ENCODE measurements at places on chromosomes 2 and 18.

GRCh38 chr2:124147552-124147951 is 122.5 kb downstream of the CNTNAP5 start:
- no peak for DNase-seq

- DNase-seq = no peak
Observed at GRCh38 chr2:174607989-174608865, 10.6 kb upstream of the WIPF1 start.

DNA sequence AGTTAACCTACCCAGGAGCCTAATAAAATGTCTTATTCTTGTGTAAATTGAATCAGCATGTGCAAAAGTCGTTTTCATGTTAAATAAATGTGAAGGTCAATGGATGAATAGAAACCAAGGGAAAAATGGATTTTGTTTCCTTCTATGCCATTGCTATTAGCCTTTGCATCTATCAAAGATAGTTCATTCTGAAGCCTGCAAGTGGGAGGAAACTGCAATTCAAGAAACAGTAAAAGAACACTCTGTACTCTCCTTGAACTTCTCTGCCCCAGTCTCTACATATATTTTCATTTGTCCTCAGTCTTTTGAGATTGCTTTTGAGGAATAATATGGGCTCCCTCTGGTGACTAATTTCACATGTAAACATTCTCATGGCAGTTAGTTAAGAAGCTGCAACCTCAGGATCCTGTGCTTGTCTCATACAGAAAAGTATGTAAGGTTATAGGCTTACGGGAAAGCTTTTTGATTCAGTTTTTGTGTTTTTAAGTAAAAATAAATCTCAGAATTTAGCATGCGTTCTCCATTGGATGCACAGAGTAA is 1590.0 kb upstream of the LRRTM1 start:
- DNase-seq = no peak

GRCh38 chr18:23340661-23341060 is 112.4 kb upstream of the RIOK3 start:
- DNase-seq = no peak

DNA sequence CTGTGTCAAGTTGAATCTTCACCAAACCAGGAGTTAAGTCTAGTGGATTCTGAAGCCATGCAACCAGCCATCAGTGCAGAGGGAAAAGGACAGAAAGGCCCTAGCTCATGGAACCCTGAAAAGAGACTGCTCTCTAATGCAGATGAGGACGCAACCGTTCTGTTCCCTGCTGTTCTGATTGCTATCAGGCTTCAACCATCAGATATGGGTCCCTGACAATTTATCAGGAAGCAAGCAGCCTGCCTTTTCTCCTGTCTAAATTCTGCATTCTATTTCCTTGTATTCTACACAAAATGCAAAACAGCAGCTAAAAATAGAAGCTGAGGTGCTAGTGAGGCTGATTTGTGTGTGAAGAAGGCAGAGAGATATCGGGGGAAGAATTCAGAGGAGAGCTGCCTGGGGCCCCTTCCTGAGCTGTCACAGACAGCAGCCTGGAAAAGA is 68.4 kb upstream of the RTN4 start:
- DNase-seq = no peak

DNA sequence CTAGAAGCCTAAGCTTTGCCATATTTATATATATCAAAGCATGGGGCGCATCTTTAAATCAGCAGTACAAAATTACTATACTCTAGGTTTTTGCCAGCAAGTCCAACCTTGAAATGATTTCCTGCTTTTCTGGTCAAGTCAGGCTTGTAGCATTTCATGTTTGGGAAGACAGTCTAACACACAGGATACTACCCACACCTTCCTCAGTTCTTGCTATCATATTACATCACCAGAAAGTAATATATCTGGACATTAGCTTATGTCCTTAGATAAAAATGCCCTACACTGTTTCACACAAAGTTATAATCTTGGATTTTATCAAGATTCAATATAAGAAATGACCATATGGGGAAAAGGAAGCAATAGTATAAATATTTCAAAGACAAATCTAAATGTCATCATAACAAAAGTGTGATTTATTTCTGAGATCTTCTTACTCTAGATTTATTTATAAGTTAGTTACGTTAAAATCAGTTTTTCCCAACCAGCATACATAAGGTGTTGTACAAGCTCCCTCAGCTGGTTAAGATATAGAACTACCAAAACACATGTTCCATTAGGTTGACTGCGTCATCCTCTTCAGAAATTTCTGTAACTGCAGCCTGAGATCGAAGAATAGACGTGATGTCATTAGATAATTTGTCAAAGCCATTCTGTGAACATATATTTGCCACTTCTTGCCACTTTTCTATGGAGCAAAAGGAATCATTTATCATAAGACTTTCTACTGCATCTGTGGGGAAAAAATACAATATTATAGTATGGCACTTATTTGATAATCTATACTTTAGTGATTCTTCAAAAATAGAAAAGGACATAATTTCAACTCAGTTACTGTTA is 56.6 kb downstream of the CLHC1 start:
- no peak for DNase-seq

- no peak for DNase-seq
Observed at GRCh38 chr18:75164479-75164878, 44.5 kb downstream of the PTGR3 start.

- no peak for DNase-seq
Observed at GRCh38 chr2:17637131-17637906, 96.8 kb downstream of the VSNL1 start.

DNA sequence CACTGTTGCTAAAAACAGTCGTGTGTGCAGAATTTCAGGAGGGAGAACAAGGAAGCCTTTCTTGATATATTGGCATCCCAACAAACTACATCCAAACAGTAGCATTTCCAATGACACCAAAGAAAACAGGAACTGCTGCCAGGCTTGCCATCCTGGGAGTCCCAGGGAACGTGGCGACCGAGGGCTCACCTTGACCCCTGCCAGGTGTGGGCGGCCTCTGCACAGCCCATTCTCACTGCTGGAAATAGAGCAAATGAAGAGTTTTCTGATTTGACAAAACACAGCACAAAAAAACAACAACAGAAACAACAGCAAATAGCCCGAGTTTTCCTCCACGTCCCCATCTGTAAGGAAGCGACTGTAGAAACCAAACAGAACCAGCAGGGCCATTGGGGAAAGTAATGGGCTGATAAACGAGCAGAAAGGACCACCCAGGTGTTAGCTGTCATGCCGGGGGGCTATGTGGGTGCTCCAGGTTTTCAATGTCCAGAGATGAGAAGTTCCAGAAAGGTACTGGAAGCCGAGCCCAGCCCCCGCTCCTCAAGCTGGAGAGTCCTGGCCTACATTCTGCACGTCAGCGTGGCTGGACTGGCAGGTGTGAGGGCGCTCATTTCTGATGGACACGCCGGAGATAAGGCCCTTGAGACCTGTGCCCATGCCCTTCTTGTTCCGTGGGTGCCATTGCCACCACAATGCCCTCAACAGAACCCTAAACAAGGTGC is 80.8 kb downstream of the TWIST2 start:
- no peak for DNase-seq

DNA sequence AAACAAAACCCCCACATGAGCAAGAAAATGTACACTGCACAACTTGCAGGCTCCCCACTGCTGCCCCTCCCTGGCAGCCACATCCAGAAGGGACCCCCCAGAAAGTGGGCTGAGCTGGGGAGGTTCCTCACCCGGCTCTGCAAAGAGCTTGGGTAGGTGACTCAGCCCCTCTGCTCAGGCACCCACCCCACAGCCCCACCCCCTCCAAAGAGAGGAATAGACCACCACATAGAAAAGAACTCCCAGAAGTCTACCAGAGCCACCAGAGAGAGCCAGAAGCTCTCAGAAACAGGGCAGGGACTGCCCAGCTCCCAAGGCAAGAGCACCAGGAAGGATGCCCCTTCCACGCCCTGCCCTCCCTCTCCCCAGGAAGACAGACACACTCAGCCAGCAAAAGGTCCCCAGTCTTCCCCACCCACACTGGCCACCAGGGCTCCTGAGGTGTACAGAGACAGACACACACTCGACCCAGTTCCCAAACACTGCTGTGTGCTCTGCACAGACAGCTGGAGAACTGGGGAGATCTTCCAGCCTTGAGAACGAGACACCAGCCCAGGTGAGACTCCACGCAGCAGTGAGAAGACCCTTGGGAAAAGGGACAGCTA is 28.2 kb downstream of the BIN1 start:
- DNase-seq = no peak

DNA sequence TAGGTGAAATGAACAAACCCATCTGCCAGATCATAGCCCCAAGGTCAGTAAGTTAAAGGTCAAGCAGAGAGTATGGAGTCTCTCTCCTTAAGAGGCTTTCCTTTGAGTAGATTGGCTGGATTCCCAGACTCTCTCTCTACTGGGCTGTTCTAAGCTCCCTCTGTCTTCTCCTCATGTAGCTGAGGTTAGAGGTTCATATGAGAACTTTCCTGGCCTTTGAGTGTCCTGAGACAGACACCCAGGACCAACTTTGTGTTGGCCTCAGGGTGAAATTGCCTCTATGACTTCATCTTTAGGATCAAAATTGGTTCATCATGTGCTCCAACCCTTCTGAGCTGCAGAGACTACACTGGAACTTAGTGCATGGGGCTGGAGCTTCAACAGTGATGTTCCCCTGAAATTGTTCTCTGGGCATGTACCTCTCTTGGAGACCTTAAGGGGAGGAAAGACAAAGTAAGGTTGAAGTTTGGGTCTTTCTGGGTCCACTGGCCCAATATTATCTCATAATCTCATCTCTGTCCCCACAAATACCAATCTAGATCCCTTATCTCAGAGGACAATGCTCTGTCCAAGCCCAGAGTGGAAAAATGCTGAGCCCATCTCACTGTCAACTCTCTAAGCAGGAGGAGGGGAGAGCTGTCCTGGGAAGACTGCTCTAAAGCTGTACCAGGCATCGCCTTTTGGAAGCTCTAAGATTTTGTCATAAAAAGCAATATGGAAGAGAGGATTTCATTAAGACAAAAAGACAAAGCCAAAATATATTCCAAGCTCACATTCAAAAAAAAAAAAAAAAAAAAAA is 177.3 kb upstream of the ARL4C start:
- no peak for DNase-seq

- DNase-seq = no peak
Observed at GRCh38 chr18:8816816-8817215, 111.5 kb downstream of the MTCL1 start.

DNA sequence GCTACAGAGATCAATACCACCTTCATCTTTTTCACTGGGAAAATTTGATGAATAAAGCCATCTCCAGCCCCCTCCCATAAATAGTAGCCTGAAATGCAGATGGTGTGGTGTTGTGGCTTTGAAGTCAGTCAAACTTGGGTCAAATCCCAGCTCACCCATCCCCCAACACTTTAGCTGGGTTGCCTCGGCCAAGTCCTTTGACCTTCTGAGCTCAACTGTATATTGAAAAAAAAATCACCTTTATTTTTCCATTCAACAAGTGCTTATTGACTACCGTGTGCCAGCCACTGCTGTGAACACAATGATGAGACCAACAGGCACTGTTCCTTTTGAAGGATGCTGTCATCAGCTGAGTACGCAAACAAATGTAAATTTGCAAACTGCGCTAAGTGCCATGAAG is 35.1 kb upstream of the NTSR2 start:
- DNase-seq = no peak

DNA sequence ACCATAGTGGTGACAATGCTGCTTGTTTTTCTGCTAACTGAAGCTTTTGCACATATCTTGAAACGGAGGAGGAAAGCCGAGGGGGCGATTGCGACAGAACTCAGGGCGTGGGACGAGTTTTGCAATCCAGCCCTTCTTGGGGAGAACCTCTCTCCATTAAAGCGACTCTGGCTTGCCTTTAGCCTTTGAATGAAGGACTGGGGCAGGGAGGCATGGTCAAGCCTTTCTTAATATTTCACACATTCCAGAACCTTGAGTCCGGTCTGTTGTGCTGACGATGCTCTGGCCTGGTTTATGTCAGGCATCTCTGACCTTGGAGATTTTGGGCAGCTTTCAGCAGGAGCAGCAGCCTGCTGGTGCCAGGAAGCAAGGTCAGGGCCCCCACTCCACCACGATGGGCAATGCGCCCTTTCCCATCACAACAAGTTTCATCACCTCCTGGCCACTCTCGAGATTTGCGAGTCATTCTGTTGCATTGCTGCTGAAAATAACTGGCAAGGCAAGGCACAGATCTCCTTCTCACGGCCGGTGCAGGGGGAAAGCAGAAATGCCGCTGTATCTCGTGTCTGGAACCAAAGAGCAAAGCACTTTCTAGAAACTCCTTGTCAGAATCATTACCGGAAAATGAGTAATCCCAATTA is 10.8 kb downstream of the EMILIN2 start:
- no peak for DNase-seq

DNA sequence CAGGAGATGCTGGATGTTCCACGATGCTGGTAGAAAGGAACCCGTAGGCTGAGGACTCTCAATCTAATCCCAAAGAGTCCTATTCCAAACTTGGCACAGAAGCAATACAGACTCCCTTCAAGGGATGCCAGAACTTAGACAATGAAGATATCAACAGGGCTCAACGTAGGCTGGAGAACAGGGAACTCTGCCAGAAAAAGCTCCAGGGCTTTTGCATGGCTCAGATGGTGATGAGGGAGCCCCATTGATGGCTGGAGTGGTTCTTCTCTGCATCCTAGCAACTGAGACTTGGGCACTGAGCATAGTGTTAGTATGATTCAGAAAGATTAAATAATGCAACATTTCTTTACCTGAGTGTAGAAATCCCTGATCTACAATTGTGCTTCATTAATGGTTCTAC is 117.2 kb upstream of the NCK2 start:
- DNase-seq = no peak

GRCh38 chr2:79782576-79783452 is 270.0 kb downstream of the CTNNA2 start:
- DNase-seq = no peak

GRCh38 chr2:4947911-4948310 is 744.3 kb upstream of the SOX11 start:
- no peak for DNase-seq

- no peak for DNase-seq
Observed at GRCh38 chr2:203569677-203570316, 34.7 kb upstream of the RAPH1 start.

- DNase-seq = no peak
Observed at GRCh38 chr2:155301221-155301620, 602.7 kb downstream of the KCNJ3 start.

GRCh38 chr2:8009010-8009597 is 672.8 kb upstream of the ID2 start:
- no peak for DNase-seq

GRCh38 chr2:120517751-120518469 is 172.0 kb downstream of the INHBB start:
- no peak for DNase-seq

GRCh38 chr2:186339716-186340115 is 146.3 kb upstream of the ZC3H15 start:
- no peak for DNase-seq

DNA sequence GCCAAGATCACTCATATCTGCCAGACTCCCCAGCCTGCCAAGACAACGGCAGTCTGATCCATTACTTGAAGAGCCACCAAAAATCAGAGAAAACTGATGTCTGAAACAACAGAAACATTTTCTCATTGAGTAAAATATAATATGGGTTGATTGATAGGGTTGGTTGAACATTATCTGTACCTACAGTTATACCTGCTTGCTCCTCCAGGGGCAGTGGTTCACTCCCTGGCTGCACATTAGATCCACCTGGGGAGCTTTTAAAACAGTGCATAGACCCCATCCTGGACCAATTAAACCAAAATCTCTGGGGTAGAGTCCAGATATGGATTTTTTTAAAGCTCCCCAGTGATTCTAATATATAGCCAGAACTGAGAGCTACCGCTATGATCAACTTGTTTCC is 43.6 kb upstream of the SLC14A2 start:
- DNase-seq = no peak

Data from left hindlimb (tissue), 1 donor.